ENCODE measurements at places on chromosomes 3 and 15. TPM values are rescaled to one million over a fixed set of nuclear protein-coding genes. Genes with fewer than 3 reads are reported as not detected.

- DNase-seq, result no peak
Observed at GRCh38 chr3:3309887-3310286, 130.4 kb upstream of the CRBN start.

GRCh38 chr3:132290833-132291232 lies 26.4 kb upstream of the ACP3 start:
- no peak for DNase-seq

DNA sequence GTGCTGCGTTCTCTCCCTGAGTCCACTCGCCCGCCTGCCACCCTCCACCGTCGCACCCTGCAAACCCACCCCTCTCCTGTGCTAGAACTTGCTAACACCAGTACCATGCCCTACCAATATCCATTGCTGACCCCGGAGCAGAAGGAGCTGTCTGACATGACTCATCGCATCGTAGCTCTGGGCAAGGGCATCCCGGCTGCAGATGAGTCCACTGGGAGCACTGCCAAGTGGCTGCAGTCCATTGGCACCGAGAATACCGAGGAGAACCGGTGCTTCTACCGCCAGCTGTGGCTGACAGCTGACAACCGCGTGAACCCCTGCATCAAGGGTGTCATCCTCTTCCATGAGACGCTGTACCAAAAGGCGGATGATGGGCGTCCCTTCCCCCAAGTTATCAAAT lies 4.9 kb upstream of the ALAS1 start:
- DNase-seq, result no peak

- peak; percentile 27 for DNase-seq
Observed at GRCh38 chr3:141955175-141955574, 78.7 kb downstream of the ATP1B3 start.

The P2RY12 gene
- not detected for total RNA-seq

Measured in activated CD8-positive, alpha-beta memory T cell treated with anti-CD3 and anti-CD28 coated beads, Interleukin-2, amount 10 ng/mL, durations not matched to agents 7 days and 5 days (primary cell).